ENCODE measurements at places on chromosomes 16 and 17. TPM values are rescaled to one million over a fixed set of nuclear protein-coding genes. Genes with fewer than 3 reads are reported as not detected.

- H3K36me3 ChIP-seq = no peaks in the 10 kb centered on the region
- H3K27me3 ChIP-seq = no peaks in the 10 kb centered on the region
- no peak overlapping the region for H3K4me3 ChIP-seq
- H3K27ac ChIP-seq = no peak overlapping the region
- DNase-seq = no peak
Observed at GRCh38 chr16:876041-876335, 75.5 kb upstream of the GNG13 start.

GRCh38 chr16:51508490-51509212, 357.6 kb upstream of the SALL1 start:
- no peaks in the 10 kb centered on the region for H3K4me1 ChIP-seq
- H3K4me3 ChIP-seq = no peak overlapping the region
- H3K27me3 ChIP-seq = no peaks in the 10 kb centered on the region

GRCh38 chr16:88455610-88456355, 2.7 kb downstream of the ZFPM1 start:
- H3K36me3 ChIP-seq = no peaks in the 10 kb centered on the region
- peak overlapping the region; percentile 99 for H3K27ac ChIP-seq
- peak overlapping the region; percentile 96 for H3K4me3 ChIP-seq
- H3K4me1 ChIP-seq = peaks cover 38% of the 10 kb centered on the region
- peak; percentile 89 for DNase-seq

- peaks cover 21% of the 10 kb centered on the region for H3K4me1 ChIP-seq
- no peak overlapping the region for H3K27ac ChIP-seq
- H3K36me3 ChIP-seq = peaks cover 7% of the 10 kb centered on the region
- no peak for DNase-seq
- H3K27me3 ChIP-seq = no peaks in the 10 kb centered on the region
Observed at GRCh38 chr16:81491541-81492188, 47.1 kb downstream of the CMIP start.

GRCh38 chr17:4501295-4501949, 2.7 kb downstream of the SPNS2 start:
- peaks cover 40% of the 10 kb centered on the region for H3K27me3 ChIP-seq
- peaks cover 29% of the 10 kb centered on the region for H3K4me1 ChIP-seq
- no peaks in the 10 kb centered on the region for H3K36me3 ChIP-seq
- no peak overlapping the region for H3K27ac ChIP-seq
- no peak for DNase-seq

DNA sequence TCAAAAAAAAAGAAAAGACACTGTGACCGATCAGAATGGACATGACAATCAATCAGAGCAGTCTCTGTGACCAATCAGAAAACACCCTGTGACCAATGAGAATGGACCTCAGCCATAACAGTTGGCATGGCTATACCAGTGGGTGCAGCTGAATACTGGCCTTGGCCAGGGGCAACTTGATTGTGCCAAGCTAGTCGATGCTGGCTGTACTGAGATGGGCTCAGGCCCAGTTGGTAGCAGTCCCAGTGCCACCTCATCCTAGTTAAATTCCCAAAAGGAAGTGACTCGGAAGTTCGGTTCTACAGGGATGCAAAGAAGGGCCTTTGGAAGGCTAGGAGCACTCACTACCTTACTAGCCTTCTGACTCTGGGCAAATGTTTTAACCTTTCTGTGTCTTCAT, 37.2 kb upstream of the BCO1 start:
- no peak for DNase-seq
- H3K36me3 ChIP-seq = no peaks in the 10 kb centered on the region
- H3K4me1 ChIP-seq = no peaks in the 10 kb centered on the region

DNA sequence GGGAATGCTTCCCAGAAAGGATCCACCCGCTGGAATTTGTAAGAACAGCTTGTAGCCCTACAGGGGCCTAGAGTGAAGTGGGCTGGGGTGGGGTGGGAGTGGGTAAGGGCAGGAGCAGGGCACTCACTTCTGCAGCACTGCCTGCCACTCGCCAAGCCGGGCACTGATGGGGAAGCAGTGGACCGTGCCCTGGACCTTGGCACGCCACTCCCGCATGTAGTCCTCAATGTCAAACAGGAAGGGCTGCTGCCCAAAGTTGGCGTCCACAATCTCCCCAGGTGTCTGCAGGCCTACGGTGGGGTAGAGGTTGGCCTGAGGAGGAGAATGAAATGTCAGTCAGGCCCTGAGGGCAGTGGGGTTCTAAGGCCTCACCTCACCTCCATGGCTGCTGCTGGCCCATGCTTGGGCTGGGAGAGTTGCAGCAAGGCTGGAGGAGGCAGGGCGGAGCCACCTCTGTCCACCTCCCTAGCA, 15.7 kb upstream of the GFOD2 start:
- peaks cover 17% of the 10 kb centered on the region for H3K36me3 ChIP-seq
- DNase-seq = no peak
- no peak overlapping the region for H3K4me3 ChIP-seq
- H3K27ac ChIP-seq = no peak overlapping the region

RUNDC3A gene
- total RNA-seq = 0.42 TPM

GRCh38 chr16:61879306-61879705, 156.9 kb downstream of the CDH8 start:
- DNase-seq = no peak
- H3K4me1 ChIP-seq = no peaks in the 10 kb centered on the region
- H3K4me3 ChIP-seq = no peak overlapping the region
- H3K36me3 ChIP-seq = no peaks in the 10 kb centered on the region

SHCBP1 gene
- 43.9 TPM for total RNA-seq

DNA sequence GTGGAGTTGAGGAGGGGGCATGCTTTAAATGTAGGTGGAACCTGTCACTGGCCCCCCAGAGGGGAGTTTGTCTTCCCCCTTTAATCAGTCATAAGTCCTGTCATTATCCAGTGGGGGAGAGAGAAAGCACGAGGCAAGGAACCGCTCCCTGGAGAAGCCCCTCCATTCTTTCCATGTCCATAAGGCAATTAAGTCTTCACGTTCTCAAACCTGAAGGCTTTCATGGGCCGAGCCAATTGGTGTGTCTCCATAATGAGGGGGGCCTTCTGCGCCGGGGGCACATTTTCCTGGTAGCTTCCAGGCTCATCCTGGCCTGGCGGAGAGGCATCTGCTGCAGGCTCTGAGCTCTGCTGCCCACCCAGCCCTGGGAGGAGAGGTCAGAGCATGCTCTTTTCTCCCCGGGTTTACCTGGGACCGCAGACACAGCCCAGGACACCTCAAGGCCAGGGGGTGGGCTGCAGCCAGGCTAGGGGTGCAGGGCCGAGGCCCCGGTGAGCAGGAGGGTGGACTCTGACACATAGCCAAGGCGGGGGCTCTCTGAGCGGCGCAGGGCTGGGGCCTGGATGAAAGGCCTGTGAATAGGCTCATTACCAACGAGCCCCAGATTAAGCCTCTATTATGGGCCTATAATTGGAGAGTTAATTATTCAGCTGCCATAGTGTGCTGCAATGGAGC, 42.5 kb downstream of the C16orf78 start:
- H3K4me3 ChIP-seq = no peak overlapping the region
- no peaks in the 10 kb centered on the region for H3K27me3 ChIP-seq
- no peak for DNase-seq
- no peak overlapping the region for H3K27ac ChIP-seq
- no peaks in the 10 kb centered on the region for H3K36me3 ChIP-seq

GPS2 gene
- 51.5 TPM for total RNA-seq

- no peak overlapping the region for H3K27ac ChIP-seq
- H3K4me1 ChIP-seq = no peaks in the 10 kb centered on the region
- no peak for DNase-seq
- H3K27me3 ChIP-seq = peaks cover 14% of the 10 kb centered on the region
- H3K36me3 ChIP-seq = no peaks in the 10 kb centered on the region
Observed at GRCh38 chr16:20952139-20952920, 51.8 kb downstream of the LYRM1 start.

DNA sequence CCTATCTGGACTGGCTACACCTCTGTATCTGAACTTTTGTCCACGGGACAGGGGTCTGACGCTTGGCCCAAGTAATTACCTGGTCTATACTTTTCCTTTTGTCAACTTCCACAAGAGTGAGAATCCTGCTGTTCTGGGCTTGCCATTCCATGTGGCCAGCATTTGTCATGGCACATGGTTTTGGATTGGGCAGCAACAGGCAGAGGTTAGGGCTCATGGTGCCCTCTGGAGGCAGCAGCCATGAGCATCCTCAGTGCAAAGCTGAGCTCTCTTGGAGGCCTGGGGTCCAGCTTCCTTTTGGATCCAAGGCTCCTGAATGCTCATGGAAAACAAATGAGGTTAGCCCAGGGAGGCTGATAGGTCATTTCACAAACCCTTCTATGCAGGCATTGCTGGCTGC, 7.5 kb upstream of the EDC4 start:
- peak overlapping the region; percentile 48 for H3K27ac ChIP-seq
- no peaks in the 10 kb centered on the region for H3K27me3 ChIP-seq
- H3K4me3 ChIP-seq = no peak overlapping the region
- peaks cover 34% of the 10 kb centered on the region for H3K36me3 ChIP-seq
- DNase-seq = peak; percentile 74
- peaks cover 8% of the 10 kb centered on the region for H3K4me1 ChIP-seq

DNA sequence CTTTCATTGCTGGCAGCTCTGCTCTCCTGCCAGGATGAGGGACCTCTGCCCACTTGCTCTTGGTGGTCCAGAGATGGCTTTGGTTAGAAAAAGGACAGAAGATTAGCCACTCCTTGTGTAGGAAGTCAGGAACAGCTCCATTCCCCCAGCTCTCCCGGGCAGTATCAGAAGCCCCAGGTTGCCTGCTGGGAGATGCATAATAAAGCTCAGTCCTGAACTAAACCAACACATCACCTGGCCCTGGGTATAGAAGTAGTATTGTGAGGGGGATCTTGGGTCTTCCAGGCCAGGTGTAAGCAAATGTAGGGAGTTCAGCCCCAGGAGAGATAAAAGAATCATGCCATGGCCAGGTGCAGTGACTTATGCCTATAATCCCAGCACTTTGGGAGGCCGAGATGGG, 52.4 kb downstream of the NEUROD2 start:
- H3K36me3 ChIP-seq = peaks cover 48% of the 10 kb centered on the region
- no peak overlapping the region for H3K4me3 ChIP-seq

DNA sequence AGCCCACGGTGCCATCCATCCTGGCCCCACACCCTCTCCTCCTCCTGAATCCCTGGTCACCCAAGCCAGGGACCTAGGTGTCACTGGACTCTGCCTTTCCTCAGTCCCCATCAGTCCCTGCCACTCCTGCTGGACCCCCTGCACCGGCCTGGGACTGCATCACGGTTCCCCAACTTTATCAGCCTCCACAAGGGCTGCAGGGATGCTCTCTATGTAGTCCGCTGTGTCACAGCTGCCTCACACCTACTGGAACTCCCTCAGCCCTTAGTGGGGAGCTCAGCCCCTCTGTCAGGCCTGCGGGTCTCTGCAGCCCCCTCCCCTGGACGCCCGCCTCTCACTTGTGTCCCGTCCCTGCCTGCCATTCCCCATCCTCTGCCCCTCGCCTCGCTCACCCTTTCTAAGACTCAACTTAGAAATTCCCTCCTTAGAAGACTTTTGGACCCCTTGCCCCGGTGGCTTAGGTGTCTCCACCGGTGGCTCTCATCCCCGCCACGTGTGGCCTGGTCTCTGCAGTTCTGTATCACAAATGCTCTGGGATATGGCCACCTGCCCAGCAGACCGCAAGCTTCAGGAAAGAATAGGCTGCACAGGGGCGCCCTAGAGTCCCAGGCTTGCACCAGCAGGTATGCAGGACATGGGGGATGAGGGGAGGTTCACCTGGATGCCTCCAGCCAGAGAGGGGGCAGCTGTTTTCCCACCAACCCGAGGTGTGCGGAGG, 62.9 kb downstream of the PRMT7 start:
- peaks cover 38% of the 10 kb centered on the region for H3K27me3 ChIP-seq
- no peak for DNase-seq
- no peak overlapping the region for H3K27ac ChIP-seq
- peaks cover 24% of the 10 kb centered on the region for H3K4me1 ChIP-seq
- no peak overlapping the region for H3K4me3 ChIP-seq
- H3K36me3 ChIP-seq = no peaks in the 10 kb centered on the region

Measured in activated CD4-positive, alpha-beta T cell treated with anti-CD3 and anti-CD28 coated beads, Interleukin-2, amount 10 ng/mL, durations not matched to agents 24 days and 14 days (primary cell).